ENCODE measurements at places on chromosomes 7 and 10. TPM values are rescaled to one million over a fixed set of nuclear protein-coding genes. Genes with fewer than 3 reads are reported as not detected.

- DNase-seq = no peak
Measured at GRCh38 chr10:42950606-42951485, 126.0 kb upstream of the RET start.

DNA sequence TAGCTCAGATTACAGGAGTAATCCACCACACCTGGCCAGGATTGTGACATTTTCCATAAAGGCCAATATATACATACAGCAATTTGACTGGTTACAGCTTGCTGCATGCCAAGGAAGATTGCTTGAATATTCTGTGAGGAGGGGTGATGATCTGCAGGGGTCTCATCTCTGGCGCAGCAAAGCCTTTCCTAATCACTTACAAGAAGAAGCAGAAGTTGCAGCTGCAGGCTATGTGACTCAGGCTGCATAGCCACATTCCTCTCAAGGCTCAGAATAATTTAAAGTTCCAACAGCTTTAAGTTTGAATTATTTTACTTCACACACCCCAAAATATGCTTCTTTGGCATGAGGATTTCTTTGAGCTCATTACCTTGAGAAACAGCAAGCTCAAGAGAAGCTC, 11.4 kb upstream of the RASGEF1A start:
- DNase-seq = no peak

DNA sequence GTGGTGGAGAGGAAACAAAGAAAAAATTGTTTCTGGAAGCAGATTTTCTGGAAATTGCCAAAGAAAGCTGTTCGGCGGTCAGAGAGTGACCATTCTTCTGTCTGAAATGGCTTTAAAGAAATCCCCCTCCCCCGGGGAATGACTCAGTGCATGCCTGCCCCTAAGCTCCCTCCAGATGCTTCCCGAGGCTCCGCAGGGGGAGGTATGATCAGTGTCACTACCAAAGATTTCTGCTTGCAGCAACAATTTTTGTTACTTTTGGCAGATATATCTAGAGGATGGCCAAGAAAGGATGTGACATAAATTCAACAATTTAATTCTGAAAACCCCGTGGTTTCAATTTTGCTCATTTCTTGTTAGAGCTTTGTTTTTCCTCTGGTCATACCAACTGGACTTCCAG, 163.9 kb downstream of the JCAD start:
- no peak for DNase-seq

GRCh38 chr7:79692015-79692414, 238.5 kb upstream of the MAGI2 start:
- DNase-seq = peak; percentile 9

GRCh38 chr10:130493021-130493420, 356.8 kb downstream of the GLRX3 start:
- DNase-seq = no peak

- DNase-seq = no peak
Measured at GRCh38 chr7:68247571-68247970, 1250.9 kb downstream of the TYW1 start.

The SPAM1 gene
- total RNA-seq = not detected

The SLC26A3 gene
- not detected for total RNA-seq

The MYPN gene
- total RNA-seq = 3.8 TPM

Measured in H4 (cell line).